ENCODE measurements at places on chromosomes 13 and 19.

DNA sequence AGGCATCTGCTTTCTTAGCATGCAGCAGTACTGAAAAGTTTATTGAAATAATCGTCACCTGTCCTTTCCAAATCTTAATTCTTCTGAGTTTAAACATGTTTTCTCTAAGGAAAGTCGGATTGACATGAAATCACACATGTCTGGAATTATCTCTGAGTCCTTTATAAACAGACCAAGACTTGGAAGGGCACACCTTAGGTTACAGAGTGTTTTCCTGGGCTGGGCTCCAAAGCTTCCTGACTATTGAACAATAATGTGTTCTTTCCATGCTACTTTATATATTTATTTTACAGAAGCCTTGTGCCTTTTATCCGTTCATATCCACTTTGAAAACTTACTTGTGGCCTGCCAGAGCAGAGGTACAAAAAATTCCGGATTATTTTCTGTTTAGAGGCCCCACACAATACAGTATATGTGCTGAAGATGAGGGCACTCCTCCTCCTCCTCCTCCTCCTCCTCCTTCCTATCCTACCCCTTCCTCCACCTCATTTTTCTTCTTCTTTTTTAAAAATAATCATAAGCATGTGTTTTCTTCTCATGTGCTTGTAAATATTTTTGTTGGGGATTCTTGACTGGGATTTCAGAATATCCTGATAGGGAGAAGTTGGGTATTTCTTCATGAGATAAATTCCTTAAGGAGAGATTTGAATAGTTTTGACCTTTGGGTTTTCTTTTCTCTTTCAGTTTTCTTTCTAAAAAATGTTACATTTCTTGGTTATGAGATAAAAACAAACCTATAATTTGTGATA lies 52.3 kb downstream of the LRCH1 start:
- DNase-seq = no peak

DNA sequence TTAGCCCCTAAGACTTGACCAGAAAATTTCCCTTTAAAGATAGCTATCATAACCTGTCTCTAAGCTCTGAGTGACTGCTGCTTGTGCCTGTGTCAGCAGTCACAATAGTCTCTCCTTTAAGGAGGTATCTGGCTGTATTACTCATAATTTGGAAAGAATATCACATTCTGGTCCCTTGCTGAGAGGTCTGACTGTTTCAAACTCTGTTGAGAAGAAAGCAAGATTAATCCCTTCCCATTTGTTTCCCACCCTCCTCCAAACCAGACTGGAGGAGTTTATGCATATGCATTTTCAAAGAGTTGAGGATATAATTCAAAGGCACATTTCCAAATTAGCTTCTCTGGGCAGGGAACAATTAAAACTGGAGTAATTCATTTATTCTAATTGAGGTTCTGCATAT lies 2.3 kb downstream of the HTR2A start:
- DNase-seq = no peak

DNA sequence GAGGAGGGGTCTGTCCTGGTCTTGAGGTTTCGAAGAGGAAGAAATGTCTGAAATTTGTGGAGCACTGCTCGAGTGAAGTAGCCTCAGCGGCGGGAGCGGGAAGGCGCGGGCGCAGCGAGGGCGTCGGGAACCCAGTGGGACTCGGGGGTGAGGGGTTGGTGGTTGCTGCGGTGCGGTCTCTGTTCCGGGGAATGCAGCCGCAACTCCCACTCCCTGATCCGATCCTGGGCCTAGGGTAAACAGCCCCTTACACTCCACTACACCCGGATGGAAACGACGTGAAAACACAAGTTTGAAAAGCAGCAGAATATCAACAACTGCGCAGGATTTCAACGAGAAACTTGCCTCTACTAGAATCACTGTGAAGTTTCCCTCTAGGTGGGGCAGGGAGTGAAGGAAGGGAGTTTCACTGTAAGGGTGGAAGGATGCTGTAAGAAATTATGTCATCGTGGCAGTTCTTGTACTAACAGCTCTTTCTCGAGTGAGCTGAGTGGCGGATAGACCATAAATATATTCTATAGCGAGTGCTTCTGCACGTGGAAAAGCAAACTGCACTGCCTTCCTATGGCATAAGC lies 2.0 kb upstream of the KLF12 start:
- no peak for DNase-seq

DNA sequence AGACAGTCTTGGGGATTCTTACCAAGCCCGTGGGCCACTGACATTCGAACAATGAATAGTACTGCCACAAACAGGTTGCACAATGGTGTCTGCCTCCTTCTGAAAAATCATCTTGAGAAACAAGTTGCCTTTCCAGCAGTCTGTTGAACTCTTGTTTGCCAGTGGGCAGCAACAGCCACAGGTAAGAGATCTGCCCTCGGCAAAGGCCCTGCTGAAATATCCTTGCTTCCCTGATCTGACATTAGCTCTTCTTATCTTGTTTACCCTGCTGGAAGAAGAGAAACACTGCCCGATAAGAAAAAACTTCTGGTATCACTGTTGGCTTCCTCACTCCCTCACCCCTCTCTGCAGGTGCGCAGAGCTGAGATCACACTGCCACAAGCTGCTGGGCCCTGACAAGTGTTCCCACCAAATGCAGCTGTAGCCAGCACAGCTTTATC lies 2.0 kb downstream of the DOCK9 start:
- DNase-seq = no peak

DNA sequence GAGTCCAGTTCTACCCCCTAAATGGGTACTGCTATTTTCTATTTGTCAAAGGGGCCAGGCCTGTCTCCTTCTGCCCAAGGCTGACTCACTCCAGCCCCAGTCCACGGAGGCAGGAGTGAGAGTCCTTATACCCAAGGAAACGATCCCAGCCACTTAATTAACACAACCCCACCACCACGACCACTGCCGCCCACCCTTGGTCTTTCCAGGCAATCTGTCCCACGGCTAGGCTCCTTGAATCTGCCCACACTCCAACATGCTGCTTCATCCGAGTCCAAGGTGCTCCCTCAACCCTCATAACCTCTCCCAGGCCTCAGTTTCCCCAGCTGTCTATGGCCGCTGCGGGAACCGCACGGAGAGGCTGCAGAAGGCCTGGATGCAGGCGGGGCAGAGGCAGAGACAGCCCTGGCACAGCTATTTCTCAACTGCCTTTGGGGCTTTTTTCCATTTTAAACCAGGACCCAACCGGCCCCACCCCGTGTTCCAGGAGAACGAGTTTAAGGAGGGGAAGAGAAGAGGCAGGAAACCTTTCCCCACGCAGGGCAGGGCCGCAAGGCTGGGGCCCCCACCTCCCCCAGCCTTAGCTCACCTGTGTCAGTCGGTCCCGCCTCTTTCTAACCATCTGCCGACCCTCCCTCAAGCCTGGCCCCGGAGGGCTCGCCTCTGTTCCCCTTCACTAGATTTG lies 746 bp downstream of the RAB3D start:
- no peak for DNase-seq

DNA sequence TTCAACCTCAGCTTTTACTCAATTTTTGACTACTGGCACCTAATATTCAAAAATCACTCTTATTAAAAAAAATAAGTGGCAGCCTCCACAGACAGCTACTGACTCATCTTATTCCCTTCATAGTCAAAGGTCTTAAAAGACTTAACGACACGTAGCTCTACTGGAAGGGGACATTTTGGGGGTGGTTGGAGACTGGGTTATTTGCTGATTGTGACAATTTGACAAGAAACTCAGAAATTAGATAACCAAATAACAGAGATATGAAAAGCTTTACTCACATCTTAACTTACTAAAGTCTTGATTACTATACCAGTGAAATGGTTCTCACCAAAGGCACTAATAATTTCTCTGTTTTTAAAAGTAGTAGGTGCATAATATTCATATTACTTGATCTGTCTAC lies 25.7 kb downstream of the UGGT2 start:
- no peak for DNase-seq

- DNase-seq = peak; percentile 7
Observed at GRCh38 chr19:41298348-41298964, 11.5 kb upstream of the CCDC97 start.

DNA sequence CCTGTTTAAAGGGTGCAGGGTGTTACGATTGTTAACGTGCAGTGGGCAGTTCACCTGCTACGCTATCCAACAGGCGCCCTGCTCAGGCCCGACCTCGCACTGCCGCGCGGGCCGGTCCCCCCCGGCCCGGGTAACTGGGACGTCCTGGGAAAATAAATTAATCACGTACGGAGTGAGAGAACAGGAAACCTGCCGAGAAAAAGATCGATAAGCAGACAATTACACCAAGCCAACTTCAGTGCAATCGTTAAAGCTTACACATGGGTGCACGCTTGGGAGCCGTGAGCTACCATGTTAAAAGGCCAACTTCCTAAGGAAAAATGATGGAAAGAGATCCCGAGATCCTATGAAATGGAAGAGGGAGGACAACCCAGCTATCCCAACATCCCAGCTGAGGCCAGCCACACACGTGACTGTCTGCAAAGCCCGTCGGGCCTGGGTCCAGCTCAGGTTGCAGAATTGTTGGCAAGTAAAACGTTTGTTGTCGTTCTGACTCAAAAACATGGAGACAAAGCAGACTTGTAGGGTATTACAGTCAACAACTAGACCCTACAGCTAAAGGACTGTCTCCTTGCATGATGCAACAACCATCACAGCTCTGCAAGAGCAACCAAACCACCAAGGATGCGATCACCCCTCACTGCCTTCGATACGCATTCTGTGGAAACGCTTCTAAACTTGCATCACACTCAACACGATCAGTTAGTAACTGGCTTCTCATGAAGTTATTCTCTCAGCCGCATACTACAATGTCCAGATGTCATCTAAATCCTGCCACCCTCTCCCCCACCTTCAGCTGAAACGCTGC lies 741 bp upstream of the TUBGCP3 start:
- DNase-seq = no peak

GRCh38 chr19:29650772-29651387 lies 14.4 kb upstream of the PLEKHF1 start:
- DNase-seq = no peak

DNA sequence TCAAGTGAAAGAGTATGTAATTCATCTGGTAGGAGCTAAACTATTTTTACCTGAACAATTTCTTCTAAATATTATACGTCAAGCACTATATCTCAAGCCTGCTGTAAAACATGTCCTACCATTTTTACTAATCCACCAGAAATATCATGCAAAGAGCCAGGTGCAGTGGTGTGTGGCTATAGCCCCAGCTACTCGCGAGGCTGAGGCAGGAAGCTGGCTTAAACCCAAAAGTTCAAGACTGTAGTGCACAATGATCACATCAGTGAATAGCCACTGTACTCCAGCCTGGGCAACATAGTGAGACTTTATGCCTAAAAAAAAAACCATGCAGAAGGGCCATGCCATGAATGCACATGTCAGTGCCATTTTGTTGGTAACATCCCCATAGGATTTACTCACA lies 20.7 kb upstream of the CLN5 start:
- no peak for DNase-seq
